ENCODE measurements at places on chromosomes 13 and 19.

DNA sequence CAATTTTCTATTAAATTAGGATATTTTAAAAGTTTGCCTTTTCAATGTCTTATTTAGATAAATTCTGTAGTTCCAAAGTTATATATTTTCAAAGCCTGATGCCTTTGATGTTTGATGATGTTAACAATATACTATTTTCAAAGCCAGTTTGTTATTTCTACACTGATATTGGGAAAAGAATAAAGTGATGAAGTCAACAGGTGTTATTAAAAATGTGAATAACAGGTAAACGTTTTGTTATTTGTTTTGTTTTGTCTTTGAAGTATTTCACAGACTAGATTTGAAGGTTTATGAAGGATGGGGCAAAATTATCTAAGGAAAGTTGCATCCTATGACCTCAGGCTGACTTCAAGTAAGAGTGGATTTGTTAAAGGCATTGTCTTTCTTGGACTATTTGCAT, 33.1 kb upstream of the ZNF420 start:
- DNase-seq = no peak

GRCh38 chr19:13396250-13397080, 109.8 kb downstream of the CACNA1A start:
- DNase-seq = peak; percentile 54

DNA sequence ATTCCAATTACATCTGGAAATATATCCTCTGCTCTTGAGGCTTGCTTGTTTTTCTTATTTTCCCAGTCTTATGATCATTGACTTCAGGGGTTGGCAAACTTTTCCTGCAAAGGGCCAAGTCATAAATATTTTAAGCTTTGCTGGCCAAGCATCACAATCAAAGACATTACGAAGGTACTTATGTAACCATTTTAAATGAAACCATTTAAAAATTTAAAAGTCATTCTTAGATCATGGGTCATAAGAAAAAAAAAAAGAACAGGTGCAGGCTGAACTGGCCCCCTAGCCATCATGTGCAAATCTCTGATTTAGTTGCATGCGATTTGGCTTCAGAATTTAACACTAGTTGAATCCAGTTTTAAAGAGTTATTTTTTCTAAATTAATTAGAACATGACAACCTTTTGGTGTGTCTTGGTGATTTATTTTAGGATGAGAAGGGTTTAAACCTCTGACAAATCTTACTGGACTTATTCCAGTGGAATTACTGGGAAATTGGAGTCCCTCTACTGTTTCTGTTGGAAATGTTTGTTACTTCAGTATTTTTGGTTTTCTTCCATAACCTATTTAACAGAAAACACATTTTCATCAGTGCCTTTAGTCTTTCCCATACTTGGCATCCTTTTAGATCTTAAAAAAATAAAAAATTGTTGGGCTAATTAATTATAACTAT, 148.1 kb downstream of the NHLRC3 start:
- DNase-seq = no peak

GRCh38 chr13:79417741-79418140, 11.7 kb upstream of the RBM26 start:
- DNase-seq = no peak

- DNase-seq = no peak
Measured at GRCh38 chr13:59439776-59440428, 723.8 kb downstream of the DIAPH3 start.

DNA sequence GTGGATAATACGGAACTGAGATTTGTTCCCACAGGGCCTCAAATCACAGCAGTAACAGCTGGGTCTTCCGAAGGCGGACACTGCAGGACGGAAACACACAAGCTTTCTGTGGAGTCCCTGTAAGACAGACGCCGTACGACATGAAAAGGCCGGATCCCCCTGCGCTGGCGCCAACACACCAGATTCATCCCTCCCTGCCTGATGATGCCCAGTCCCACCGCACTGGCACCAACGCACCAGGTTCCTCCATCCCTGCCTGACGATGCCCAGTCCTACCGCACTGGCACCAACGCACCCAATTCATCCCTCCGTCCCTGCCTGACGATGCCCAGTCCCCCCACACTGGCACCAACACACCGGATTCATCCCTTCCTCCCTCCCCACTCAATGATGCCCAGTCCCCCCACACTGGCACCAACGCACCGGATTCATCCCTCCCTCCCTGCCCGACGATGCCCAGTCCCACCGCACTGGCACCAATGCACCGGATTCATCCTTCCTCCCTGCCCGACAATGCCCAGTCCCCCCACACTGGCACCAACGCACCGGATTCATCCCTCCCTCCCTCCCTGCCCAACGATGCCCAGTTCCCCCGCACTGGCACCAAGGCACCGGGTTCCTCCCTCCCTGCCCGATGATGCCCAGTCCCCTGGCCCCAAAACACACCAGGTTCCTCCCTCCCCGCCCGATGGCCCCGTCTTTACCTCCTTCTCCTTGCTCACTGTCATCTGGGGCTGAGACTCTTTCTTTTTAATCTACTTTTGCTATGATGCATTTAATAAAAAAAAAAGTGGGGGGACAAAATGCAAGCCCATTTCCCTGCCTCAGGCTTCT, 55.1 kb downstream of the RASA3 start:
- peak; percentile 31 for DNase-seq

DNA sequence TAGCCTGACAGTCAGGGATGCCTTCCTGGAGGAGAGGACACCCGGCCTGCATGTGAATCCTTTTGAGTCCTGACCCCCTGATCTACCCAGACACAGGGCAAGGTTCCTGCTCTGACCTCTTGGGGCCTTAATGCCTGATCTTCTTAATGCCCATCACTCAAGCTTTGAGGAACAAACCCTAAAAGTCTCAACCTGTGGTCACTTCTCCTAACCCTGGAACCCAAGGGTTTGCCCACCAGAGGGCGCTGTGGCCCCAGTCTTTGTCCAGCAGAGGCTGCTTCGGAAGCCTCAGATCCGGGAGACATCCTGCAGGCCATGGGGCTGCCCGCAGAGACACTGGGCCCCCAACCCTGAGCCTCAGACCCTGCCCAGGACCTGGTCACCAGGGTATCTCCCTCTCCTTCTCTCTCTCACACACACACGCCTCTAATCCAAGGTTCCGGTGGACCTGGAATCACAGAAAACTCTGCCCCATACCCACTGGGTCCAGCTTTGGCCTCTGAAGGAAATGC, 9.8 kb upstream of the DPF1 start:
- peak; percentile 88 for DNase-seq

- DNase-seq = no peak
Measured at GRCh38 chr13:34926508-34926907, 15.6 kb upstream of the NBEA start.

DNA sequence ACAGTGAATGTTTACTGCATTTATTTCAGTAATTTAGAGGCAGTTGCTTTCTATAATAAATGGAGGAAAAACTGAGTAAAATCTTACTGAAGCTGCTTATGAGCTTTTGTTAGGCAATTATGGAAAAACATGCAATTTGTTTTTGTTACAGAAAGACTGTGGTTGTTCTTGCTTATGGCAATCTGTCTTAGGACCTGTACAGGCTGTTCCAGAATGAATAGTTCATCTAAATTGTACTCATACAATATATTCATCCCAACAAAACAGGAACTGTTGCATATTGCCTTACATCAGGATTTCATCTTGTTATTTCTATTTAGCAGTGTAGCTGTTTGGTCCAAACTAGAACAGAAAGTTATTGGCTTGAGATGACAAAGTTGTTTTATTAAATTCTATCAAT, 199.2 kb downstream of the NALCN start:
- no peak for DNase-seq

- no peak for DNase-seq
Measured at GRCh38 chr19:45881909-45882528, 3.9 kb downstream of the IRF2BP1 start.

- peak; percentile 69 for DNase-seq
Measured at GRCh38 chr19:3573162-3573857, 566 bp downstream of the HMG20B start.

DNA sequence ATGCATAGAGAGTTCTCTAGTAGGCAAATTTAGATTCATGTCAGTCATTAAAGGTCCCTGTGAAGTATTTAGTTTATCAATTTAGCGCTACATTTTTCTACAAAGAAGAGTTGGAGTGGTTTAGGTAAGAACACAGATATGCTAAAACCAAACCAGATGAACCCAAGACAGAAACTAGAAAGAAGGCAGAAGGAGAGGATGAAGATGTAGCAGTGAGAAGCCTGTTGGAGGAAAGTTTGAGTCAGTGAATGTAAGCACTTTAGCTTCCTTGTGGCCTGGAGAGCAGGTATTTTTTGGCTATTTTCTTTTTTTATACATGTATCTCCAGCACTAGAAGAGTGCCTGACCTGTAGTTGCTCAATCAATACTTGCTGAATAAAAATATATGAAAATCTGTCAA, 223.7 kb downstream of the KCNRG start:
- DNase-seq = no peak

GRCh38 chr13:78201411-78201810, 282.8 kb upstream of the EDNRB start:
- DNase-seq = no peak

- no peak for DNase-seq
Measured at GRCh38 chr13:65913173-65913572, 1317.0 kb downstream of the PCDH9 start.

- DNase-seq = no peak
Measured at GRCh38 chr19:34960103-34960805, 3.8 kb downstream of the ZNF792 start.

DNA sequence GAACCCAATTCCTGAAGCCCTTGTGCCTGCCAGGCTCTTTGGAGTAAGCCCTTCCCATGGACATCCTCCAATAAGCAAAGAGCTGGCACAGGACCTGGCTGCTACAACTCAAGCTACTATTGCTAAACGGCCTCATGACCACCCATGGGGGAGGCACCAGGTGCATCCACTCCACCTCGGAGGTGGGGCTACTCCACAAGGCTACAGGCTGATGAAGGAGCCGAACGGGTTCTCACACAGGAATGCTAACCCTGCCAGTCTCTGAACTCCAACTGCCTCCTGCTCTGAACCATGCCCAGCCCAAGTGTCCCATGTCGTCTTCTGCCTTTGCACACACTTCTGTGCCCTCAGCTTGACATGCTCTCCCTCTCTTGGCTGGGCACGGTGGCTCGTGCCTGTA, 10.0 kb downstream of the SYMPK start:
- peak; percentile 91 for DNase-seq

DNA sequence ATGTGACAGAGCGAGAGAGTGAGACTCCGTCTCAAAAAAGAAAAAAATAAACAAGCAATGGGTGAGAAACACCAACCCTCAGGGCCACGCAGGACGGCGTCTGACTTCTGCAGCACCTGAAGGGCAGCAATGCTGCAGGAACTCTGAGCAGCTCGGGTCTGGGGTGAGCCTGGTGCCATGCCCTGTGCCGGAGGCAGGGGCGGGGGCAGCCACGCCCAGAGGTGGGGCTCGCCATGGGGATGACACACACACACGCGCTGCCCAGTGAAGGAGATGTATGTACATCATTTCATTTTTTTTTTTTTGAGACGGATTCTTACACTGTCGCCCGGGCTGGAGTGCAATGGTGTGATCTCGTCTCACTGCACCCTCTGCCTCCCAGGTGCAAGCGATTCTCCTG, 24.3 kb downstream of the GPX4 start:
- DNase-seq = no peak

GRCh38 chr13:90070837-90071525, 1276.5 kb upstream of the MIR17HG start:
- DNase-seq = no peak

DNA sequence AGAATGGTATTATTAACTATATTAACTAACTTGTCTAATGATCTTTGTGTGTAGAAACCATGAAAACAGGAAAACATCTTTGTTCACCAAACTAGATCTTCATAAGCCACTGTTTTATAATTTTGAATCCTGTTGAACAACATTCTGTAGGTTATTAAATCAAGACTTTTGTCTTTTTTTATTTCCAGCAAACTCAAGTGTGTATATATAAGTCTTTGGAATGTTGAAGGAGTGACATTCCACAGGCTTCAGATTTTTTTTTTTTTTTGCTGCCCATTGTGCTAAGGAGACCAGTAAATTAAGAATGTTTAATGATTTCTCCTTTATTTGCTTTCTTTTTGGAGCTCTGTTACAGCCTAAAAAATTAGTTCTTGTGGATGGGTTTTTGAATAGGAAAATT, 89.6 kb downstream of the LMO7 start:
- DNase-seq = no peak

DNA sequence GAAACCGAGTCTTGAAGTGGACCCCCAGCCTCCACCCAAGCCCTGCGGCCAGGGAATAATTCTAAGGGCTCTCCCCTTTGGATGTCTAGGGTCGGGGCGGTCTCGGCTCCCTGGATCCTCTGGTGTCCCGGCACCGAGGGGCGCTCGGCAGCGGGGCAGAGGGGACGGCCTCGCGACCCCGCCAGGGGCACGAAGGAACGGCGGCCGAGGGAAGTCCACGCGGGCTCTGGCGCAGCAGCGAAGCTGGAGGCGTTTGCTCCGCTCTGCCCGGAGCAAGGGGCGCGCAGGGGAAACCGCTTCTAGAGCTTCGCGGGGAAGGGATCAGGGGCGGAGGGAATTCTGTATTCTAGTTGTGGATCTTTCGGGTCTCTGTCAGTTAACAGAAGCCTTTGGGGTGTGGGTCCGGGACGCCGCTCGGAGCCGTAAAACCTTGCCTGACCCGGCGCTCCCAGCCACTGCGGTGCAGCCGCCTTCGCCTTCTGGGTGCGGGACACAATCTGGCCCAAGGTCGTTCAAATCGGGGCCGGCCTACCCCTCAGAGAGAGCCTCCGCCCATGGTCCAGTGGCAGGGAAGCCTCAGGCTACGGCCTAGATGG, 118.2 kb downstream of the KCNRG start:
- no peak for DNase-seq

DNA sequence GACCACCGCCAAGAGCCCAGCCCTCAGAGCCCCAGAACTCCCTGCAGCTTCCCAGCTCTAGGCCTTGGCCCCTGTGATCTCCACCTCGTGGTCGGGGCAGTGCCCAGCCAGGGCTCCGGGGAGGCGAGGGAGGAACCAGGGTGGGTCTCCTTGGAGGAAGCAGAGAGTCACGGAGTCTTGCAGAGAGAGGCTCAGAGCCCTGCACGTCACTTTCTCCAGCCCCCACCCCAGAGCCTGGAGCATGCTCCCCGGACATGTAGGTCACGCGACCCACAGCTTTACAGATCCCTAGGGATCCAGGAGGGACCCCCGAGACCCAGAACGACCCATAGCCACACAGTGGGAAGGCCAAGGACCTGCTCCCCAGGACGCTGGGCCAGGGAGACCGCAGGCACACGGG, 11.9 kb downstream of the GADD45B start:
- no peak for DNase-seq

- no peak for DNase-seq
Measured at GRCh38 chr19:16985403-16985802, 41.2 kb downstream of the CPAMD8 start.
